Osteocyte (in vitro differentiated cells): ENCODE measurements at places on chromosomes 2 and 18. TPM values are rescaled to one million over a fixed set of nuclear protein-coding genes. Genes with fewer than 3 reads are reported as not detected.
A peak's percentile ranks its signal among the peaks of the same experiment; 100 is the strongest.

ALPG gene
- not detected in 2 replicates for total RNA-seq

INPP1 gene
- 17.3 and 18.2 TPM in 2 replicates for total RNA-seq

ANKRD30B gene
- not detected in 2 replicates for total RNA-seq

ITGB6 gene
- 0.13 TPM in 2 replicates for total RNA-seq

EDAR gene
- not detected in 2 replicates for total RNA-seq

DNA sequence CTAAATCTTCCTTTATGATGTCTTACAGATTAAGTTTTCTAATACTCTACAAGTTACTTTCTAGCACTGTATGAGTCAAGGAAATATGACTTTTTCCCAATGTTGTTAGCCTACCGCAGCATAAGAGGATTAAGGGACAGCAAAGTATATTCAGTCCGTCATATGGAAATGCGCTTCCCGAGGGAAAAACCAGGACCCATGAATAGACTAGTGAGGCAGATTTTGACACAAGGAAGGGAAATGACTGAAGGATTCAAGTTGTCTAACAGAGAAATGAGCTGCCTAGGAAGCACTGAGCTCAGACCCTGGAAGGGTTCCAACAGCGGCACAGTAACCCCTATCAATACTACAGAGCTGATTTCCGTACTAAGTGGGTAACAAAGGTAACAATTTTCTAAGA is 12.0 kb downstream of the SEPTIN10 start:
- no peak for DNase-seq

GRCh38 chr2:8402222-8402621 is 279.6 kb upstream of the ID2 start:
- no peak for DNase-seq

- DNase-seq: no peak
Observed at GRCh38 chr2:14199040-14199439, 433.5 kb upstream of the LRATD1 start.

GRCh38 chr2:64470766-64471295 is 16.9 kb downstream of the LGALSL start:
- peak; percentile 21 for DNase-seq

DNA sequence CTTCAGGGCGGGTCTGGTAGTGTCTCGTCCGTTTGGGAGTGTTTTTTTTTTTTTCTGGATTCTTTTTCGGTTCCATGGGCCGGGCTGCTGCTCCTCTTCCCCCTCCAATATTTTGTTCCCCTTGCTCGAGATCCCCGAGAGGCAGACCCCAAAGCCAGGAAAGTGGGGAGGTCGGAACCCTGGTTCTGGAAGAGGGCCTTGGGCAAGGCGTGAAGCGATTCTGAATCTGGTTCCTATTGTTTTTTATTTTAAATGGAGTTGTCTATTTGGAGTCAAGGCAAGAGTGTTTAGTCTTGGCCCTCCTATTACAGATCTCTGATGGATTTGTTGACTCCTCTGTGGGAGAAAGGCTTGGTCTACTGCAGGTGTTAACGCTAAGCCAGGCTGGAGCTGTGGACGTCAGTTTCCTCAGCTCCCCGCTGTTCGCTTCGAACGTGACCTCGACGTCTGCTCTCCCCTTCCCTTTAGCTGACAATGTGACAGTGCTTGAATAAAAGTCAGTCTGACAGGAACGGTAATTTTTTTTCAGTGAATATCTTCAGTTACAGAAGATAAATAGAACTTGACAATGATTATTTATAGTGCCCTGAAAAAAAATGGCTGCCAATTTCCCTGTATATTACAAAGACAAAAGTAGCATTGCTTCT is 683 bp upstream of the DNAJC27 start:
- DNase-seq: no peak

DNA sequence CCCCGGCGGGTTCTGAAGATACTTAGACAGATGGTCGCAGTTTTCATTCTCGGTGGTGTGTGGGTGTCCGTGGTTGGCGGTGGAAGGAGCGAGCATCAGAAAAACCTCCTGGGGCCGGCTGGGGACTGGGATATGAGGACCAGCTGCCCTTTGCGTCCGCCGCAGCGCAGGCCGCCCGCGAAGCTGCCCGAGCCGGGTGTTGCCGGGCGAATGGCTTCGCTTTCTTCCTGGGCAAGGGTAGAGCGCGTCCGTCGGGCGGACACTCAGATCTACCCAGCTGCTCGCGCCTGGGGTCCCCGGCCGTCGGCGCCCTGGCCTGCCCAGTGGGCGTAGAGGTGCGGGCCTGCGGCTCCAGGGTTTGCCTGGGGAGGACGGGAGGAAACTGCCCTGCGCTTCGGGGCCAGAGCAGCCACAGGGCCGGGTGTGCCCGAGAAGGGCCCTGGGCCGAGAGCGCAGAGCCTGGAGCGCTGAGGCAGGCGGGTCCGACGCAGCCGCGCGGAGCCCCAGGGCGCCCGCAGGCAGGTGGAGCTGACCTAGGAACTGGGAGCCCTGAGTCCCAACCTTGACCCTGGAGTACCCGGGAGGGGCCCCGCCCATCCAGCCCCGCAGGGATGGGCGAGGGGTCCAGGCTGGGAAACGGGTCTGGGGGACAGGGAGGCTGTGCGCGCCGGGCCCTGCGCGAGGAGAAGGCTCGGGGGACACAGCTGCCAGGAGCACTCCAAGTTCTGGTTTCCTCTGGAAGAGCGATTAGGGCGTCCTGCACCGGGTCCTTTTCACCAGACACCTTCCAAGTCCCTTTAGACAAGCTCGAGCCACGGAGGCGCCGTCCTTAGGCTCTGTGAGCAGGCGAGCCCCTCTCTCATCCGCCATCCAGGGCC is 1.3 kb downstream of the TWIST2 start:
- DNase-seq: peak; percentile 85

- no peak for DNase-seq
Observed at GRCh38 chr2:12008425-12009061, 262.1 kb downstream of the LPIN1 start.

DNA sequence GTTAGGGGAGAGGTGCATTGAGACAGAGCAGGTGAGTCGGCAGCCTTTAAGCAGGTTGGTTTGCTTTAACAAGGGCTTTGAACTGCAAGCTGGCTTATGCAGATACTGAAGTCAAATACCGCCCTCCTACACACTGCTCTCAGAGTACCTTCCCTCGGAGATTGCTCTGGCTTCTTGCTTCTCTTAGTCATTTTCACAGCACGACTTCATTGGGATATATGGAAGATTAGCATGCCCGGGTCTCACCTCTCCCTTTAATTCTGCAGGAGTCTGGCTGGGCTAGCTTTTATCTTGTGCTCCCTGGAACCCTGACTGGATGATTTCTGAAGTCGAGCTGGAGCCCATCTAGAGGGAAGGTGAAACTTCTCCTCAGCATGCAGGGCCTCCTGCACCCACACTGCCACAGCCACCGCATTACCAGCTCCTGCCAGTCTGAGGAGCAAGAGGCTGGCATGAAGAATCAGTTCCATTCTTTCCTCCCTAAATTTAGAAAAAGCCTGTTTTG is 395.5 kb upstream of the HNRNPA3 start:
- no peak for DNase-seq

GRCh38 chr2:83459456-83459855 is 999.6 kb downstream of the SUCLG1 start:
- DNase-seq: no peak

DNA sequence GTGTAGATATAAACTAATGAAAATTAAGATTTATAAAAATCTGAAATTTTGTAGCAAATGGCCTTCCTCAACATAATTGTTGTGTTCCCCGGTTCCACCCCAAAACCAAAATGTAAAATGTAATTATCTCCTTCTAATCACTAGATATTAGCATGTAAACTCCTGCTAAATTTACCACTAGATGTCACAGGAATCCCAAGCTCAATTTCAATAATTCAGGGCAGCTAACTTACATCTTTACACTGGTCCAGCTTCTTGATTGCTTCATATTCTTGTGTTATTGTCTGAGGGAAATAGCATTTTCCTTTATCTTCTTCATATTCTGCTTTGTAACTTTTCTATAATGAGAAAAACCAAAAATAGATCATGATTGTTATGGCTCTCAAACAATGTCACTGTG is 42.6 kb downstream of the NEB start:
- no peak for DNase-seq

DNA sequence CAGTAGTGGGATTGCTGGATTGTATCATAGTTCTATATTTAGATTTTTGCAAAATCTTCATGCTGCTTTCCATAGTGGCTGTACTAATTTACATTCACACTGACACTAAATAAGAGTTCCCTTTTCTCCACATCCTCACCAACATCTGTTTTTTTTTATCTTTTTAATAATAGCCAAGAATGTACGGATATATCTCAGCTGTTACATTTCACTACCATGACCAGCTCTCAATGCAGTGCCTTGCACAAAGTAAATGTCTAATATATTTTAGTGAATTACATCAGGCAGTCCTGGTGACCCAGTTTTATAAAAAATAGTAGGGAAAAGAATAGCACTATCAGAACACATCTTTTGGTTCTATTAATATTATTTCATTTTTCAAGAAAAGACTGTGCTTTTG is 161.8 kb downstream of the LNPK start:
- no peak for DNase-seq

- DNase-seq: no peak
Observed at GRCh38 chr2:46145840-46146239, 151.4 kb upstream of the EPAS1 start.

DNA sequence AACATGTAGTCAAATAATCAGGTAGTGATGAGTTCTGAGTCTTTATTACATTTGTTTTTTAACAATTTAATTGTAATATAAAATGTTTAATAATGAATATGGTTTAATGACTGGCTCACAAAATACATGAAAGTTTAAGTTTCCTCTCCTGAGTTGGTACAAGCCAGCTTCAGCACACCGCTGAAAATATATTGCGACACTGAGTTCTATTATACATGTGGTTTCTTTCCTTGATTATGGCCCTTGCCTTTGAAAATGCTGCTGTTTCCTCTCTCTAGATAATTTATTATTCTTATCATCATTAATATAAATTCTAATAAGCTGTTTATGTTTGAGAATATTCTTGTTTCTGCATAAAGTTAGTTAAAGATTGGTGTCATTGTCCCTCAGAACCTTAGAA is 249.3 kb downstream of the PARD3B start:
- DNase-seq: no peak

DNA sequence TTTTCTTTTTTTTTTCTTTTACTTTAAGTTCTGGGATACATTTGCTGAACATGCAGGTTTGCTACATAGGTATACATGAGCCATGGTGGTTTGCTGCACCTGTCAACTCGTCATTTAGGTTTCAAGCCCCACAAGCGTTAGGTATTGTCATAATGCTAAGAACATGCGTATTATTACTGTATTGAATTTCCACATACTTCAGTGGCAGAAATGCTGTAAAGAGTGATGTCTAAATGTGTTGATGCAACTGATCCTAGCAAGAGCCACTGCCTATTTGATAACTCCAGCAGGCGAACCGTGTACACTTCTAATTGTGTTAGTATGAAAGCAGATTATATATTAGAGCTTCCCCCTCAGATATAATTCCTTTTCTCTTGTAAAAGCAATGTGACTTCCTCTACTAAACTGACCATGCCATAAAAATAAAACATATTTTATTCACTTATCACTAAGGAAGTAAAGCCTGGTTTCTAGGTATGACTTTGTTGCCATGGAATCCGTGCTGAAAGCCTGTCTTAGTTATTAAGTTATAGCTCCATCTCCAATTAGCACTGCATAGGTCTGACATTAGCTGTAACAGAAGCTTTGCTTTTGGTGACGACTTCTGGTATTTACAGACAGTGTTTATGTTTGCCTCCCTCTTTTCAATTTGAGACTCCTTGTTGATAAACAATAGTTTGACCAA is 280.0 kb downstream of the GALR1 start:
- no peak for DNase-seq

DNA sequence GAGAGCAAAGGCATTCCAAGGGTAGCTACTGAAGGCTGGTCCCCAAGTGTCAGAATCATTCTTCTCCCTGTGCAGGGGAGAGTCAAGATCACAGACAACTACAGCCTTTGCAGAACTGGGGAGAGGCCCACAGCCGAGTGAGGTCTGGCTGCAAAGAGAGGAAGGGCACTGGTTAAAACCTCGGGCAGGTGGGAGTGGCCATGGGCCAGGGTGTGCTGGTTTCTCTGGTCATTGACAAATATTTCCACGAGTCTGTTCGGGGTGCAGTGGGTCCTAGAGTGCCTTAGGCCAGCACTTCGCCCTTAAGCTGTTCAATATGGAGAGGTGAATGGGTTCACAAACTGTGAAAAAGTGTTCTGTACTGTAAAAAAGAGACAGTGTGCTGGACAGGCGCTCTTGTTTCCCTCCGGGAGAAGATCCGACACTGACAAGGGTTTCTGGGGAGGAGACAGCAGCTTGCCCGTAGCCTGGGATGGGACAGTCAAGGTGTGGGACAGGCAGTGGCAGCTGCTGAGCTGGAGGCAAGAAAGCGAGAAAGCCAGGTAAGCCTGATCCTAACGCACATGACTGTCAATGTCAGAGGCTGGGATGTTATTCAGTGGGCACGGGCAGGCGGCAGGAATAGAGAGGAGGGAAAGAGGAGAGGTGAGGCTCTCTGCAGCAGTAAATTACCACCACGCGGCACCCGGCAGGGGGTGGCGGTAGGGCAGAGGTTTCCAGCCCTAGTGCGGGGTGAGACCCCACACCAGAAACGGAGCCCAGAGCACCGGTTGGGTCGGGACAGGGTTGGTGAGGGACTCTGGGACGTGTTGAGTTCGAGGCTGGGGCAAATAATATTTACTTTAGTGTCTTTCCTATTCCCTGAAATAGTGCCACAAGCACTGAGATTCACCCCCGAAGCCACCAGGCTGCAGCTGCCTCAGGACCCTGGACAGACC is 2.0 kb downstream of the NPPC start:
- no peak for DNase-seq

DNA sequence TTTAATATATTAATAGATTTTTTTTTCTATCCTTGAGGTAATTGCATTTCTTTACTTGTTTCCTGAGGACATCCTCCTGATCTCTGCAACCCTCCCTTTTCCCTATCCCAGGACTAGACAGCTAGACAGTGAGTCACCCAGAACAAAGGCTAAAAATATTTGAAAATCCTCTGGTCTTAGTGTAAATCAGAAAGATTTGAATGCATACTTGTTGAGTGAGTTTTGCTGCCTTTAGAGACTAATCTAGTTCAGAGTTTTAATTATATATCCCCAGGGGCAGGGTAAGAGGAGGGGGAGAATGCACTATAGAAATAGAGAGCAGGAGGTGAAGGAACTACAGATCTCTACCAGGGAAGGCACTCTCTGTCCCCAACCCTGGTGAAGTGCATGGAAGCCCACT is 202.3 kb upstream of the TCF4 start:
- no peak for DNase-seq

- no peak for DNase-seq
Observed at GRCh38 chr2:206515580-206515979, 72.2 kb downstream of the ADAM23 start.

DNA sequence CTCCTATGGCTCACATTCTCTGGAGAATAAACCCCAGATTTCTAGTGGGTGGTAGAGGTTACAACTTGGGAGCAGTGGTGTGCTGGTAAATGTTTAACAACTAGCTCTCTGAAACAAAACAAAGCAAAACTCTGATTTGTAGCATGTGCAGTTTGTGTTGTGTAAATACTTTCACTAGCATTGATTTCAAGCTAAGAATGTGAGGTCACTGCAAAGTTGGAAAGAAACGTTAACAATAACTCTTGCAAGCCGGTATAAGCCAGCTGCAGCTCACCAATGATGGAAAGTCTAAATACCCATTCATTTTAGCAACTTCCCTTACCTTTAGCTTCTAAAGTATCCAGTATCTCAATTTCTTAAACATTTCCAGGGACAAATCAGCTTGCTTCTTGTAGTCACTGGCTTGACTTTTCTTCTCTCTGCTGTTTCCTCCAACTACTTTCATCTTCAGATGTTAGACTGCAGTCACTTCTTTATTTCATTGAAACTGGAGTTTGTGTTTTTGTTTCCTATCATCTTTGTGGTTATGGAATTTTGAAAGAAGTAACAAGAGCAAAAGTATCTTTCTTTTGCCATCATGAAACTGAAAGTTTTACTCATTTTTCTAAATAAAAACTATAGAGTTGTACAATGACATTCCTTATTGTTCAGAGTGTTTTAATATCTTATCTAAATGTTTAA is 140.2 kb downstream of the PLCL1 start:
- DNase-seq: no peak
